SK-N-SH (cell line): ENCODE measurements at places on chromosomes 7 and 10. TPM values are rescaled to one million over a fixed set of nuclear protein-coding genes. Genes with fewer than 3 reads are reported as not detected.
A peak's percentile ranks its signal among the peaks of the same experiment; 100 is the strongest.

- H3K4me1 ChIP-seq = peaks cover 10% of the 10 kb centered on the region
- H3K4me3 ChIP-seq = peak overlapping the region; percentile 41
- H3K36me3 ChIP-seq = no peaks in the 10 kb centered on the region
- peak overlapping the region; percentile 76 for H3K27ac ChIP-seq
- no peaks in the 10 kb centered on the region for H3K27me3 ChIP-seq
- no peak for DNase-seq
Measured at GRCh38 chr10:59907918-59908807, 1.8 kb upstream of the CCDC6 start.

- no peak overlapping the region for H3K4me3 ChIP-seq
- DNase-seq = peak; percentile 16
- H3K4me1 ChIP-seq = peaks cover 6% of the 10 kb centered on the region; the same call in 1 of the 2 replicates
- H3K36me3 ChIP-seq = no peaks in the 10 kb centered on the region
- peak overlapping the region; percentile 4; the same call in 1 of the 2 replicates for H3K27ac ChIP-seq
Measured at GRCh38 chr10:59971915-59972314, 65.6 kb upstream of the CCDC6 start.

Gene UFSP1
- polyA plus RNA-seq = 4.5 and 5.6 TPM in 2 replicates

GRCh38 chr10:76563286-76563685, 1074.3 kb downstream of the KCNMA1 start:
- H3K4me3 ChIP-seq = no peak overlapping the region
- H3K36me3 ChIP-seq = no peaks in the 10 kb centered on the region
- no peak overlapping the region for H3K27ac ChIP-seq
- H3K4me1 ChIP-seq = peaks cover 10% of the 10 kb centered on the region

Gene GDF2
- polyA plus RNA-seq = not detected in 2 replicates

DNA sequence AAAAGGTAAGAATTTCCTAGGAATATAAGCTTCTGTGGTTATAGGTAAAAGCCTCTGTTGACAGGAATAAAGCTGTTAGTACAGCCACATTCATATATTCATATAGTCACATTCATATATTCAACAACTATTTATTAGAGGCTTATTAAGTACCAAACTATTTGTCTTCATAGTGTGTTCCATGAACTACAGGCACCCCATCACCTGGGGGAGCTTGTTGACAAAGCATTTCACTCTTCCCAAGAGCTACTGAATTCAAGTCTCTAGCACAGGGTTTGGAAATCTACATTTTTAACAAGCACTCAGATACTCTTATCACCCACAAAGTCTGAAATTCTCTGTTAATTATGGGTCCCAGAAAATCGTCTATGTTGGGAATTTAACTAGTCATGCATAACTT, 110.6 kb downstream of the RNLS start:
- no peak overlapping the region for H3K27ac ChIP-seq
- H3K27me3 ChIP-seq = no peaks in the 10 kb centered on the region
- H3K4me1 ChIP-seq = no peaks in the 10 kb centered on the region
- no peaks in the 10 kb centered on the region for H3K36me3 ChIP-seq
- H3K4me3 ChIP-seq = no peak overlapping the region

DNA sequence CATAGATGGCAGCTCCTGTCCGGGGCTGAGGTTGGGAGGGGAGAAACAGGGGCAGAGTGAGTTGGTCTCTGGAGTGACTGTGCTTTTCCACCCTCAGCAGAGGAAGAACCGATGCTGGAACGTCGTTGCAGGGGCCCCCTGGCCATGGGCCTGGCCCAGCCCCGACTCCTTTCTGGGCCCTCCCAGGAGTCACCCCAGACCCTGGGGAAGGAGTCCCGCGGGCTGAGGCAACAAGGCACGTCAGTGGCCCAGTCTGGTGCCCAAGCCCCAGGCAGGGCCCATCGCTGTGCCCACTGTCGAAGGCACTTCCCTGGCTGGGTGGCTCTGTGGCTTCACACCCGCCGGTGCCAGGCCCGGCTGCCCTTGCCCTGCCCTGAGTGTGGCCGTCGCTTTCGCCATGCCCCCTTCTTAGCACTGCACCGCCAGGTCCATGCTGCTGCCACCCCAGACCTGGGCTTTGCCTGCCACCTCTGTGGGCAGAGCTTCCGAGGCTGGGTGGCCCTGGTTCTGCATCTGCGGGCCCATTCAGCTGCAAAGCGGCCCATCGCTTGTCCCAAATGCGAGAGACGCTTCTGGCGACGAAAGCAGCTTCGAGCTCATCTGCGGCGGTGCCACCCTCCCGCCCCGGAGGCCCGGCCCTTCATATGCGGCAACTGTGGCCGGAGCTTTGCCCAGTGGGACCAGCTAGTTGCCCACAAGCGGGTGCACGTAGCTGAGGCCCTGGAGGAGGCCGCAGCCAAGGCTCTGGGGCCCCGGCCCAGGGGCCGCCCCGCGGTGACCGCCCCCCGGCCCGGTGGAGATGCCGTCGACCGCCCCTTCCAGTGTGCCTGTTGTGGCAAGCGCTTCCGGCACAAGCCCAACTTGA, 2.7 kb downstream of the REPIN1 start:
- peaks cover 9% of the 10 kb centered on the region; the same call in 1 of the 2 replicates for H3K4me1 ChIP-seq
- no peak for DNase-seq
- peaks cover 19% of the 10 kb centered on the region for H3K36me3 ChIP-seq
- no peak overlapping the region for H3K4me3 ChIP-seq

Gene ASB10
- polyA plus RNA-seq = not detected in 2 replicates
